Central memory CD4-positive, alpha-beta T cell (primary cell): ENCODE measurements at places on chromosomes 2 and 18.

GRCh38 chr2:157813467-157813866 lies 62.7 kb downstream of the ACVR1 start:
- DNase-seq: no peak

DNA sequence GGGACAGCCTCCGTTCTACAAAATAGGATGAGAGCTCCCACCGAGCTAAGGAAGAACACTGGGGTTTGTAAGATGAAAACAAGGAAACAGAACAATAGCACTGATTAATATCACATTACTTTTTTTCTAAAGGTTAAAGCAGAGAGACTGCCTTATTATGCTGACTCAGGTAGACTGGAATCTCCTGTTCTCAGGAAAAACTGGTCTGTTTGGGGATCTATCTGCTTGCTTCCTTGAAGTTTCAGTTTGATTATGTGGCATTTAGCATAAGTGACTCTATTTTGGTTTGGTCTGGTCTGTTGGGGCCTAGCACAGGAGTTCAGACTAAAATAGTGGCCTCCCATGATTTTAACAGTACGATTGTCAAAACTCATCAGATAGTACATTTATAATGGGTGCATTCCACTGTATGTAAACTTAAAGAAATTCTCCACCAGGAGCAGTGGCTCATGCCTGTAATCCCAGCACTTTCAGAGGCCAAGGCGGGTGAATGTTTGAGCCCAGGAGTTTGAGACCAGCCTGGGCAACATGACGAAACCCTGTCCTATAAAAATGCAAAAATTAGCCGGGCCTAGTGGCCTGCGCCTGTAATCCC lies 64.1 kb upstream of the NDUFV2 start:
- DNase-seq: no peak

GRCh38 chr18:3773303-3773702 lies 323.3 kb downstream of the TGIF1 start:
- no peak for DNase-seq

DNA sequence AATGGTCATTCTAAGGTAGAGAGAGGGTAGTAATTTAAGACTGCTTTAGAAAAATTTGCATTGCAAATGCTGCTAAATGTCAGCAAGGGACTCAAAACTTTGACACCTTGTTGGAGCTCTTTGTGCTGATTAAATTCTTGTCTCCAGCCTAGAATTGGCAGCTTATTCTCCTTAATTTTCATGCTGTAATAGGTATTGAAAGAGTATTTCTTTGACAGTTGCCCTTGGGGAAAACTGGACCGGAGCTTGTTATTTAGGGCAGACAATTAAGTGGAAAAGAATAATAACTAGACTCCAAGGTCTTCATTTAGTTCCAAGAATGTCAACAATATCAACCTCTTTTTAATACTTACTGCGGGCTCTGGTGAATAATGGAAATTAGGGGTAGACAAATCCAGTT lies 264.0 kb downstream of the TPGS2 start:
- DNase-seq: no peak

DNA sequence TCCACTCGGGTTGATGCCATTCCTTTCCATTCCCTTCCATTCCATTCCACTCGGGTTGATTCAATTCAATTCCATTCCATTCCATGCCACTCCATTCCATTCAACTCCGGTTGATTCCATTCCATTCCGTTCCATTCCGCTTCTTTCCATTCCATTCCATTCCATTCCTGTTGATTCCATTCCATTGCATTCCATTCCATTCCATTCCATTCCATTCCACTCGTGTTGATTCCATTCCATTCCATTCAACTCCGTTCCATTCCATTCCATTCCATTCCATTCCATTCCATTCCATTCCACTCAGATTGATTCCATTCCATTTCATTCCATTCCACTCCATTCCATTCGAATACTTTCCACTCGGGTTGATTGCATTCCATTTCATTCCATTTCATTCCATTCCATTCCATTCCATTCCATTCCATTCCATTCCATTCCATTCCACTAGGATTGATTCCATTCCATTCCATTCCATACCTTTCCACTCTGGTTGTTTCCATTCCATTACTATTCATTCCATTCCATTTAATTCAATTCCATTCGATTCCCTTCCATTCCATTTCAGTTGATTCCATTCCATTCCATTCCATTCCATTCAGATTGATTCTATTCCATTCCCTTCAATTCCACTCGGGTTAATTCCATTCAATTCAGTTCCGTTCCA lies 1141.8 kb downstream of the RPIA start:
- no peak for DNase-seq

GRCh38 chr2:170818752-170819470 lies 2.2 kb downstream of the GAD1 start:
- DNase-seq: no peak

- DNase-seq: no peak
Measured at GRCh38 chr2:30456106-30456505, 9.1 kb downstream of the LCLAT1 start.
